ENCODE measurements at places on chromosomes 11 and 22.

- no peaks in the 10 kb centered on the region for H3K27me3 ChIP-seq
- H3K4me3 ChIP-seq, result no peak overlapping the region
- H3K4me1 ChIP-seq, result peaks cover 6% of the 10 kb centered on the region
- H3K36me3 ChIP-seq, result no peaks in the 10 kb centered on the region
- DNase-seq, result no peak
- no peak overlapping the region for H3K27ac ChIP-seq
Measured at GRCh38 chr11:111359223-111360149, 19.6 kb downstream of the POU2AF1 start.

DNA sequence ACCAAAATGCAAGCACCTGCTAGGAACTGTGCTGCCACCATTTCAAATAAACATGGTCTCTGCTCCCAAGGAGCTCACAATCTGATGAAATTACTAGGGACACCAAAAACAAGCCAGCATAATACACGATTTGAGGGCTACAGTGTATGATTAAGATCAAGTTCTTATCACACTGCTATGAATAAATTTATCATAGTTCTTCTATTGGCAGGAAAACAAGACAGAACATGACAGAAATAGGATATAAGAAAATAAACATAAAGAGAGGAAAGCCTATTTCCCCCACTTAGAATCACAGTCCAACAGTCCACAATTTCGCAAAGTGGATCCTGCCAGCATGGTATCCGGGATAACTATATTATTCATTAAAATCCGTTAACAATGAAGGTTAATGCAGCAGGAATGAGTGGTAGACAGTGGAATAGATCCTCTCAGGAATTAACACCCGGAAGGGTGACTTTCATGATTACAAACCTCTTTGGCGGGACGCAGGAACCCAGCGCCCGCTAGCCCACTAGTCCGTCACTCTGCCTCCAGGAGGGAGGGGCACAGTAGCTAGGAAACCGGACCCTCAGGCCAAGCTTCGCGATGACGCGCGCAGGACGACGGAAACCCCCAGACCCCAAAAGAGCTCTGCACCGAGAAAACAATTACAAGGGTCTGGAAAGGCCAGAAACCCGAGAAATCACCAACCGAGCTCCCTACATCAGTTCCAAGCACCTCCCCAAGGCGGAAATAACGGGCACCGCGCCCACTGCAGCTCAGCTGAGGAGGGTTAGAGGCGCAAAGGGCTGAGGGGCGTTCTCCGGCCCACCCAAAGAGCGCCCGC lies 607 bp downstream of the CCDC82 start:
- H3K4me1 ChIP-seq, result peaks cover 72% of the 10 kb centered on the region
- peak overlapping the region; percentile 95 for H3K4me3 ChIP-seq
- no peaks in the 10 kb centered on the region for H3K27me3 ChIP-seq

DNA sequence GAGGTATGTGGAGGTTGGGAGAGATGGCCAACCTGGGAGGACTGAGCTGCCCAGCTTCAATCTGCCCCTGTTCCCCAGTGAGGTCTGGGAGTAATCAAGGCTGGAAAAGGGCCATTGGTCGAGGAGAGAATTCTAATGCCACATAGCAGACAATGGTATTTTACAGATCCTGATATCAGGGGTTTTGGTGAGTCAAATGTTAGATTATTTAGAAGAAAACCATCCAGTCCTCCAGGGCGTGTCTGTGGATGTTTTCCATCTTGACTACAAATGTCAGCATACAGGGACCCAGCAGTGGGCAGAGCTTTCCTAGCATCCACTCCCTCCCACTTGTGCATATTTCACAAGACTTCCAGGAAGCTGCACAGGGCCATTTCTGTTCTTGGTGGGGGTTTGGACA lies 107.9 kb downstream of the SCN3B start:
- H3K4me3 ChIP-seq, result no peak overlapping the region
- peaks cover 29% of the 10 kb centered on the region for H3K4me1 ChIP-seq
- no peak overlapping the region for H3K27ac ChIP-seq
- DNase-seq, result no peak
- no peaks in the 10 kb centered on the region for H3K27me3 ChIP-seq

DNA sequence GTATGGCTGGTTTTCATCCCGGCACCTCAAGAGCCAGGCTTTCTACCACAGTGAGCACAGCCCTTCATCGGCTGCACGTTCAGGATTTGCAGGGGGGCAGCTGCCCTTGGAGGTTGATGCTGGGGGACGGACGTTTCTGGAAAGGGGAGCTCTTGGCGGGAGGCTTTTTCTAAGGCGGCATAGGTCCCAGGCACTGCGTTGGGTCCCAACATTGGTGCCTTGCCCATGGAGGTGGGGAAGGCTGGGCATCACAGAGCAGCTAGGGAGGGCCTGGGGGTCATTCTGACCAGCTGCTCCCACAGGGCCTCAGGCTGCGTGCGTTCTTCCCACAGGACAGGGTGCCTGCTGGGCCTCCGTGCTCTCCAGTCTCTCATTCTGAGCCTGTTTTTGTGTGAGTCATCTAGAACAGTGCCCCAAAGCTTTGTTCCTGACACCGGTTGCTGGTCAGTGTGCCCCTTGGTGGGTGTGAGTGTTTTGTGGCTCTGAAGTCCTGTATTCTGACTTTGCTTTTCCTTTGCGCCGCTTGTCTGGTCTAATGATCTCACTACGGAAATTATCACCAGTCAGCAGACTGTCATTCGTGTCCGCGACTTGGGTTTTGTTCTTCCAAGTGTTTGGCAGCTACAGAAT lies 275.9 kb downstream of the TBC1D22A start:
- H3K4me1 ChIP-seq, result peaks cover 20% of the 10 kb centered on the region
- H3K4me3 ChIP-seq, result no peak overlapping the region
- H3K27ac ChIP-seq, result no peak overlapping the region

GRCh38 chr11:4607096-4607495 lies 935 bp downstream of the TRIM68 start:
- no peak for DNase-seq
- peaks cover 35% of the 10 kb centered on the region for H3K36me3 ChIP-seq
- peak overlapping the region; percentile 95 for H3K27ac ChIP-seq
- H3K4me3 ChIP-seq, result peak overlapping the region; percentile 92
- no peaks in the 10 kb centered on the region for H3K27me3 ChIP-seq

- no peaks in the 10 kb centered on the region for H3K36me3 ChIP-seq
- no peak overlapping the region for H3K27ac ChIP-seq
- H3K4me3 ChIP-seq, result no peak overlapping the region
- DNase-seq, result no peak
- no peaks in the 10 kb centered on the region for H3K4me1 ChIP-seq
Measured at GRCh38 chr11:79678780-79679452, 238.1 kb upstream of the TENM4 start.

- DNase-seq, result no peak
- peaks cover 37% of the 10 kb centered on the region for H3K4me1 ChIP-seq
- no peak overlapping the region for H3K27ac ChIP-seq
- H3K36me3 ChIP-seq, result peaks cover 90% of the 10 kb centered on the region
Measured at GRCh38 chr11:112051768-112052167, 22.0 kb downstream of the PIH1D2 start.

DNA sequence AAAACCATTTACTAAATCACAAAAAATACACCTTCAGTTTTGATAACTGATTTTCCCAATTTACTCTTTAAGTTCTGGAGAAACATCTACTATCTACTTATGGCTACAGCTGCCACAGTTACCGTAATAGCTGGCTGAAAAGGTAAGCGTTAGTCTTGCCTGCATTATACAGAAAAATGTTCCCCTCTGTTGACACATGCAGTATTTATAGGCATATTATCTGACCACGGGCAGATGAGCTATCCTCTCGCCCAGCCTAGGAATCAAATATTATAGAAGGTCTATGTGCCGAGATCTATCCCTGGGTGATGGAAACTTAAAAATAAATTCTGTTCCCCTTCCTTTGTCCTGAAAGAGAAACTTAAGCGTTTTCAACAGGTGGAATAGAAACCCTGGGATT lies 283.8 kb downstream of the CADM1 start:
- H3K4me1 ChIP-seq, result peaks cover 15% of the 10 kb centered on the region
- H3K36me3 ChIP-seq, result no peaks in the 10 kb centered on the region
- no peak for DNase-seq
- H3K4me3 ChIP-seq, result no peak overlapping the region
- peaks cover 12% of the 10 kb centered on the region for H3K27me3 ChIP-seq

DNA sequence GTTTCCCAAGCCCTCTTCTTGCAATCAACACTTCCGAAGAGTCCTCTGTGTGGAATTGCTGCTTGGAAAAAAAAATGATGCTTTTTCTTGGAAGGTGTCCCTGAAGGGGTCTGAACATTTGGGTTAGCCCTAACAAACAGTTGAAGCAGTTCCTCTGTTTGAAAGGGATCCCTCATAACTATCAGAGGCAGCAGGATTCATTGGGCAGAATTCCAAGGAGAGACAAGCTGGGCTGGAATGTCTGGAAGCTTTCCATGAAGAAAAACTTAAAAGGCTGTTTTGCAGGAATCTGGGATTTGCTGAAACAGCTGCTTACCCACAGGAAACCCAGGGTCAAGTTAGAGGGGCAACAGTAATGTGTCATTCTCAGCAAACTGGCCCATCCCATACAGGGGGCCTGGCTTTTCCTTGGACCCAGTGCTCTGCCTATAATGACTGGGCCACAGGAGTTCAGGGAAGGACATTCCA lies 3.1 kb downstream of the CSNK2A3 start:
- H3K4me3 ChIP-seq, result no peak overlapping the region
- H3K27ac ChIP-seq, result no peak overlapping the region
- no peak for DNase-seq
- H3K27me3 ChIP-seq, result peaks cover 4% of the 10 kb centered on the region
- no peaks in the 10 kb centered on the region for H3K4me1 ChIP-seq
- no peaks in the 10 kb centered on the region for H3K36me3 ChIP-seq

DNA sequence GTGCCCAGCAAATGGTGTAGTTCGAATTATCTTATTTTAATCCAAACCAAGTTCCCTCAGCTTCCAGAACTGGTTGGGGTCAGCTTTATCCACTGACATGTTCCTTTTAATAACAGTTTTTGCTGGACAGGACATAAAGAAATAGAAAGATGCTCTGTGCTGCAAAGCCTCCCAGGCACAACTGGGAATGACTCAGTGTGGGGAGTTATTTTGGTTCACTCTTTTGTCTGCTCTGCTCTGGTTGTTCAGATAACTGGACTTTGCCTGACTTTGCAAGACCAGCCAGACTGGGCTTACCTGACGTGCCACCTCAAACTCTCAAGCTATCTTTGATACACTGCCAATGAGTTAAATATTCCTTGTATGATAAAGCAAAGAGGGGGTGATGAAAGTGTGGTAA lies 25.6 kb downstream of the SEZ6L start:
- H3K27me3 ChIP-seq, result peaks cover 9% of the 10 kb centered on the region
- H3K27ac ChIP-seq, result no peak overlapping the region
- no peak for DNase-seq
- no peaks in the 10 kb centered on the region for H3K36me3 ChIP-seq
- H3K4me3 ChIP-seq, result no peak overlapping the region

DNA sequence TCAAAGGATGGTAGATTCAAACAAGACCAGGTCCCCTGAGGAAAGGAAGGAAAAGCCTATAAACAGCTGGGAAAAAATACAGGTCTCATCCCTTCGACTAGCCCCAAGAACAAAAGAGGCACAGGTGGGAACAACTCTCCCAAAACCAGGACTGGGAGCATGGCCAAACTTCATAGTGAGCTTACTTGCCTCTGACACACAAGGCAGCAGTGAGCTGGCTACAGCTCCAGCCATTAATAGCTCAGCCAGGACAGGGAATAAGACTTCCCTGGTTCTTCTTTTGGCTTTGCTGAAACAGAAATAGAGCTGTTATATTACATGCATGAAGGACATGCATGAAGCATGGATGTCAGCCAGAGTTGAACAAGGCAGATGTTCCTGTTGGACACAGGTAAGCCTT lies at the start of gene OR10A2:
TSS of gene OR10A2 (plus strand) at position 97 of the 400 bp plus-strand sequence. CDS start 6,698 bp downstream, outside the sequence.
- H3K4me1 ChIP-seq, result no peaks in the 10 kb centered on the region
- no peaks in the 10 kb centered on the region for H3K36me3 ChIP-seq
- H3K4me3 ChIP-seq, result no peak within 1 kb of the TSS
- no peak within 1 kb of the TSS for H3K27ac ChIP-seq

DNA sequence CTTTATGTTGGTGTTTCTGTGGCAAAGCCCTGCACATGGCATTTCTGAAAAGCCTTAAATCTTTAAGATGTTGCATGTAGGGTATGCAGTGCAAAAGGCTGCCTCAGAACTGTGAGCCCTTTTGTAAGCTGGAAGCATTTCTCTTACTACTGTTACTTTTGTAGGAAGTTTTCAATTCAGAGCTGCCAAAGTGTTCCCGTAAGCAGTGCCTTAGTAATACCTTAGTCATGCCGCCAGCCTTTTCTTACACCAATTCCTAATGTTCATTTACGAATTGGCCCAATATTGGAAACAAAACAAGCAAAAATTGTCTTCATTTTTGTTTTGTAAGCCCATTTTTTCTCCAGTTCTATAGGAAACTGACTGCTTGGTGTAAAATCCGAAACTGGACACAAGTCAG lies 67.4 kb upstream of the RASSF10 start:
- H3K27me3 ChIP-seq, result peaks cover 45% of the 10 kb centered on the region
- no peak overlapping the region for H3K4me3 ChIP-seq
- H3K36me3 ChIP-seq, result no peaks in the 10 kb centered on the region
- H3K27ac ChIP-seq, result no peak overlapping the region
- no peak for DNase-seq

- H3K4me1 ChIP-seq, result peaks cover 45% of the 10 kb centered on the region
- DNase-seq, result peak; percentile 80
- H3K4me3 ChIP-seq, result no peak overlapping the region
- H3K27ac ChIP-seq, result peak overlapping the region; percentile 73
- H3K36me3 ChIP-seq, result peaks cover 22% of the 10 kb centered on the region
- H3K27me3 ChIP-seq, result no peaks in the 10 kb centered on the region
Measured at GRCh38 chr11:72724851-72725723, 27.1 kb downstream of the ARAP1 start.

DNA sequence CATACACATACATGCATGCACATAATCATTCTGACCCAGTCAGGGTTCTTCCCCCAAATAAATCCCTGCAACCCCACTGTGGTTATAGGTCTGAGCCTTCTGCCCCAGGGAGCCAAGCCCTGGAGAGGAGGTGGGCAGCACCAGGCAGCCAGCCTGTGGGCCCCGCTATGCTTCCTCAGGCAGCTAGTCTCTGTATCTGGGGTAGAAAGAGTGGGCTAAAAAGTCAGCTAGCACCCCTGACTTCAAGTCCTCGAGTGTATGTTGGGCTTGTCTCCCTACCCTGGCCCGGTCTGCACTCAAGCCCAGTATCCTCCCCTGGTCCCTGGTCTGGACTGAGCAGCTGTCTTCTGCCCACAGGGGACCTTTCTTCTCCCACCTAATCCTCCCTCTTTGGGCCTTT lies 28.0 kb downstream of the KCNQ1OT1 start:
- no peak overlapping the region for H3K27ac ChIP-seq
- no peaks in the 10 kb centered on the region for H3K27me3 ChIP-seq
- DNase-seq, result no peak
- H3K4me3 ChIP-seq, result no peak overlapping the region

- no peak overlapping the region for H3K4me3 ChIP-seq
- H3K4me1 ChIP-seq, result peaks cover 14% of the 10 kb centered on the region
- H3K36me3 ChIP-seq, result peaks cover 2% of the 10 kb centered on the region
Measured at GRCh38 chr11:134346101-134346975, 14.6 kb downstream of the GLB1L2 start.

GRCh38 chr22:25365491-25366261 lies 146.2 kb downstream of the CRYBB2 start:
- DNase-seq, result no peak
- H3K36me3 ChIP-seq, result peaks cover 31% of the 10 kb centered on the region
- no peak overlapping the region for H3K27ac ChIP-seq
- no peak overlapping the region for H3K4me3 ChIP-seq
- H3K27me3 ChIP-seq, result no peaks in the 10 kb centered on the region
- H3K4me1 ChIP-seq, result peaks cover 2% of the 10 kb centered on the region

GRCh38 chr11:73055002-73055401 lies 87.1 kb downstream of the FCHSD2 start:
- no peak overlapping the region for H3K27ac ChIP-seq
- H3K4me3 ChIP-seq, result no peak overlapping the region
- H3K27me3 ChIP-seq, result no peaks in the 10 kb centered on the region
- no peak for DNase-seq
- H3K36me3 ChIP-seq, result peaks cover 4% of the 10 kb centered on the region
